ENCODE measurements at places on chromosomes 4 and X. TPM values are rescaled to one million over a fixed set of nuclear protein-coding genes. Genes with fewer than 3 reads are reported as not detected.

DNA sequence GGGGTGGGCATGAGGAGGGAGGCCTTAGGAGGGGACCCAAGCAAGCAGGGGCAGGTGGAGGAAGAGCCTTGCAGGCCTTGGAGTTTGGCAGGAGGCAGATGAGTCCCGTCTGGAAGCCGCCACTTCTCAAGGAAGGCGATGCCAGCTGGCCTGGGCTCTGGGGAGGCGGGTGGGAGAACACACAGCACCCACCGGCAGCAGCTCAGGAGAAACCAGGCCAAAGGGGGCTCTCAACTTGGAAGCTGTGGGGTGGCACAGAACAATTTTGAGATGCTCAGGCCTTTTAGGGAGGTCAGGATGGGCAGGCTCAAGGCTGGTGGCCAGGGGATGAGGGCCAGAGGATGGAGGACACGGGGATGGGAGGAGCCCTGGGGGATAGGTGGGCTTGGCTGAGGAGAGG, 11.6 kb upstream of the DUSP9 start:
- no peak for DNase-seq

PFKFB1 gene
- 0.77 TPM for total RNA-seq

NELFA gene
- total RNA-seq = 55.2 TPM

DNA sequence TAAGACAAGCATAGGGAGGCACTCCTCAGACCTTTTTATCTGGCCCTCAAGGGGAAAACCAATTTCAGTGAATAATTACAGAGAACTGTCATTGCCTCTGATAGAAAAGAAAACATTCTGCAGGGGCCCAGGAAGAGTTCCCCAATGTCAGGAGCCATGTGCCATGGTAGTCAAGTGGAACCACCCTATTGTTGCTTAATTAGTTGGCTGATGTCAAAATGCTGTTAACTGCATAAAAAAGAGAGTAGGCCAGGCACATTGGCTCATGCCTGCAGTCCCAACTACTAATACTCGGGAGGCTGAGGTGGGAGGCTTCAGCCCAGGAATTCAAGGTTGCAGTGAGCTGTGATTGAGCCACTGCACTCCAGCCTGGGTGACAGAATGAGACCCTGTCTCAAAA, 28.6 kb upstream of the OGT start:
- no peak for DNase-seq

GRCh38 chr4:107330916-107331315, 294.8 kb upstream of the DKK2 start:
- DNase-seq = no peak

ACTRT1 gene
- total RNA-seq = not detected

- no peak for DNase-seq
Observed at GRCh38 chr4:169266661-169267060, 4.1 kb downstream of the SH3RF1 start.

SLC25A31 gene
- not detected for total RNA-seq

TDO2 gene
- total RNA-seq = not detected

RTL9 gene
- total RNA-seq = 0.37 TPM

MPC1L gene
- not detected for total RNA-seq
